ENCODE measurements at places on chromosomes 5 and 9.

DNA sequence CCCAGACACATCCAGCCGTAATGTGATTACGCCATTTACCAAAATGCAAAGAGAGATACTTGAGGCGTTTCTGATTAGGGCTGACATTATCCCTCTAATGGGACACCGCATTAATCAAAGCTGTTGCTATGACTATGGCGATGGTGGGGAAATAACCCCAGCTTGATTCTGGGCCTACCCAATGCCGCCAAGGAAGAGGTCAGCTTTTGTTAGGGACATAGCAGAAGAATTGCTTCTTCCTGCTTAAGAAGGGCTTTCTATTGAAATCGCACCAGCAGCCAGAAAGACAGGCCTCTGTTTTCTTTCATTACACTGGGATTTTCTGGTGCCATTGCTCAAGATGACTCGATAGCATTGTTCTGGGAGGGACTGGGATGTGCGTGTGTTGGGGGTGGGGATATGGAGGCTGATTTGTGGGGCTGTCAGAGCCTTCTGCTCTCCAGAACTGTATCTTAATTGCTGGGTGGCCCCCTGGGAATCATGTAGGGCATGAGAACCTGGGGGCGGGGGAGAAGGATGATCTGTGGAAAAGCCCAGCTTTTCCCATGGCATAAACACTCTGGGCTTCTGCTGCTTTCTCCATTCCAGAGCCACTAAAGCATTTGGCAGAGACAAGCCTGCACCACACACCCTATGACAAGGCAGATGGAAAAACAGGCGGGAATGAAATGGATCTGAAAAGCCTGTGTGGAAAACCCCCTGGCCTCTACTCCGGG lies 106.5 kb upstream of the RAD23B start:
- DNase-seq, result no peak

DNA sequence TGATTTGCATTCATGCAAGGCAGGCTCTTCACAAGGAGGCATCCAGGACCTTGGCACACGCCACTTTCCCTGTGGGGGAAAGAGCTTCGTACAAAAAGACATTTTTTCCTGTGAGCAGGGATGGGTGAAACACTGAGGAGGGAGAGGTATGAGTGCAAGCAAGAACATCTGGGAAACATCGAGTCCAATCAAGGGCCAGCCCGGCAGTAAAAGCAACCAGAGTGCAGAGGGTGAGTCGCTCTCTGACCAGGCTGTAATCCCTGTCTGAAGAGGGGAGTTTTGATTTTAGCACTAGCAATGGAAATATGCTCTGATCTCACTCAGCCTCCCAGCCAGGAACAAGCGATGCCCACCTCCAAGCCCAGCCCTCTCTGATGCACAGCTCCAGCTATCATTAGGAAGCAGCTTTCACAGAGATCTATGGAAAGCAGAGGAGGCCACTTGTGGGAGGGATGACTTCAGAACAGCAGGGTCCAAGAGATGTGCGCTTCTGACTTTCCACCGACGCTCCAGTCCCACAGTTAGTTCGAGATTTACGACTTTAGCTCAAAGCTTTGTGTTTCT lies 211.0 kb upstream of the ADAMTS16 start:
- DNase-seq, result no peak

GRCh38 chr5:101796427-101796826 lies 499.7 kb downstream of the SLCO4C1 start:
- no peak for DNase-seq

- DNase-seq, result no peak
These were observed 1075.0 kb downstream of the CDH9 start for GRCh38 chr5:25963251-25964008.

- no peak for DNase-seq
These were observed 97.2 kb downstream of the TRIO start for GRCh38 chr5:14240359-14240758.

- no peak for DNase-seq
These were observed 31.6 kb downstream of the NUP188 start for GRCh38 chr9:128979111-128979510.

DNA sequence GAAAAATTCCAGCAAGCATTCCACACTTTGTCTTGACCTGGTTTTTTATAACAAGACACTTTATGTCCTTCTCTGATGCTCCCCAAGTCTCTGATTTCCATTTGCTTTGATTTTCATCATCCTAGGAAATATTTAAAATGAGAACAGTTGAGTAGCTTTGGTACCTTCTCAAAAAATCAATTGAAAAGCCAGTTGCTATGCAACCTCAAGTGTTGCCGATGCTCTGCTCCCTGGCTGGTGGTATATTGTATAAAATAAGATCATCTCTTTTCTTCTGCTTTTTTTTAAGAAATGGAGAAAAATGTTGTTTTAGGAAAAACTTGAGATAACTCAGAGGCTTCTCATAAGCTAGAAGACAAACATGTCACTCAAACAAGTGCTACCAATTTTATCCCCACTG lies 109.7 kb downstream of the ZNF354C start:
- DNase-seq, result no peak

DNA sequence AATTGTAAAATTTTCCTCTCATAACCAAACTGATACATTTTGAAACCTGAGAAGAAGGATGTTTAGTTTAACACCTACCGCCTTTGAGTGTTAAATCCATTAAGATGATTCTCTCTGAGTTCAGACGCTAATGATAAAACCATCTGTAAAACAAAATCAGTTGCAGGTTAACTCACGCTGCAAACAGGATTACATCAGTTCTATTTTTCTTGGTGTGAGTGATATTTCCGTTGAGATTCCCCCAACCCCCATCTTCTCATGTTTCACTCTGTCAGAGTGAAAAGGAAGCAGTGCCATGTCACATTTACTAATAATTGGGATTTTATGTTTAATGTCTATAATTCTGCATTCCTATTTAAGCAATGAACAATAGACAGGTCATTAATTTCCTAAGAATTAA lies 146.5 kb downstream of the FANCC start:
- no peak for DNase-seq

DNA sequence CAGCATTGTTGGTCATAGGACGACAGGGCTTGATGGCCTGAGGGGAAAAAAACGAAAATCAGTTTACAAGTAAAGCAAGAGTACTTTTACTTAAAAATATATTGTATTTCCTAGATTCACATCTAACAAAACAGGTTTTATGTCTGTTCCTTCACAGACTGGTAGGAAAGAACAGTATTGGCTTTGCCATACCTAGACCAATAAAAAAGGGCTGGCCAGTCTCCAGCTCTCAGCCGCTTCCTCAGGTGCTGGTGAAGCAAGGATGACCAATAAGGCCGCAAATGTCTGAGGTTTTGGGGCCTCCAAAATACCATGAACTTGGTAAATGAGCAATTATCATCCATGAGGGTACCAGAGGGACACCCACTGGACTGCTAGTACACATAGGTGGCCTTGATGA lies 36.6 kb downstream of the DROSHA start:
- DNase-seq, result no peak

DNA sequence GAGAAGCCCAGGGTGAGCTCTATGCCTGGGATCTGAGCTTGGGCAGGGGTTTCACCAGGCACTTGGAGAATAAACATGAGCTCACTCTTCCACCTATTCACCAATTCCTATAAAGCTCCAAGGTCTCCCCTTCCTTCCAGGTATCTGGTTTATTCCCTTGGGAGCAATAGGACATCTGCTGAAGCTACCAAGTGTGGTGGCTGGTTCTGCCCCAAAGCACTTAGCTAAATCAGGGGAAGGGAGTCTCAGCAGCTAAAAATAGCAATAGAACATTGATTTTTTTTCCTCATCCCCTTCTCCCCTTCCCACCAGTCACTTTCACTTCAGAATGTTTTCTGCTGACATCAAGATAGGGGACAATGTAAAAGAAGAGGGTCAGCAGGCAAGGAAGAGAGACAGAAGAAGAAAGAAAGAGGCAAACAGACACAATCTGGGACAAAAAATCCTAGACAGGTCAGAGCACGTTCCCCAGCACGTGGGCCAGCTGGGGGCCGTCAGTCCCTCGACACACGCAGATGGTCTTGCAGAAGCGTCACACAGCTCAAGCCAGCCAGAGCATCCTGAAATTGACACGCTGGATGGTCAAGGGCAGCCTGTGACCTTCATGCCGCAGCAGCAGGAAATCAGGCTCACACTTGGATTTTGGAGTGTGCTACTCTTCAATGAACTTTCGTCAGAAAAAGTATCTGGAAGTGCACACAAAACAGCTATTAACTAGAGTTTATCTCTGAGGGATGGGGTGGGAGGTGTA lies 176.0 kb downstream of the ZNF608 start:
- no peak for DNase-seq

- DNase-seq, result no peak
These were observed 1171.5 kb upstream of the NUDT12 start for GRCh38 chr5:104734046-104734445.

All from CD4-positive, alpha-beta T cell treated with Interleukin-10 for 1 hour (primary cell).